ENCODE measurements at places on chromosomes 7 and 10.

DNA sequence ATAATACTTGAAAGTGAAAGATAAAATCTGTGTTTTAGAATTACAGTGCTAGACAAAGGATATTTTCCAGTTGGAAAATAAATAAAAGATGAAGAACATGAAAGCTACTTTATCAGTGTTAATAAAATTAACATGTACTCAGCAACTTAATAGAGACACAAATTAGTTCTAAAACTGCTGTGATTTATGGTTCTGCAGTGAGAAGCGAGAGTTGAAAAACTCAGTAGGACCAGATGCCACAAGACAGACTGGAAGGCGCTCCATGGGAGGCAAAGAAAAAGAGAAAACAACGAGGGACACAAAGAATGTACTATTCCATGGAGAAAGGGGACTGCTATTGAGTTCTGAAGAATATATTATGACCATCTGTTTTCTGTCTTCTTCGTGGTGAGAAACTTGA, 590.4 kb downstream of the PHTF2 start:
- no peak for DNase-seq

GRCh38 chr10:81303656-81304055, 571.3 kb upstream of the NRG3 start:
- no peak for DNase-seq

DNA sequence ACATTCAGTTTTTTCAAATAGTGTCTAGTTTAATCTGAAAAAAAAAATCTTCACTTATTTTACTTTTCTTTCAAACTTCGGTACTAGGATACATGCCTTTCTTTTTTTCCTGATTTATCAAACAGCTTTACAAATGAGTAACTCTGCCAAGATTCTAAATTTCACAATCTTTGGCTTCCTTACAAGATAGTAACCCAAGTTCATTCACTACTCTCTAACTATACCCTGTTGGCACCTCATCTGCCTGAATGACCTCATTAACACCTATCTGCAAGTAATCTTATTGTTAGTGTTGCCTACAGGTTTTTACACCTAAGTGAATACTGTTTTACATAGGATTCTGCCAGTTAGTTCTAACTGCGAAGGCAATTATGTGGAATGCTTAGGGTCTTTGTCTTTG, 159.8 kb downstream of the FOXP2 start:
- DNase-seq = no peak

DNA sequence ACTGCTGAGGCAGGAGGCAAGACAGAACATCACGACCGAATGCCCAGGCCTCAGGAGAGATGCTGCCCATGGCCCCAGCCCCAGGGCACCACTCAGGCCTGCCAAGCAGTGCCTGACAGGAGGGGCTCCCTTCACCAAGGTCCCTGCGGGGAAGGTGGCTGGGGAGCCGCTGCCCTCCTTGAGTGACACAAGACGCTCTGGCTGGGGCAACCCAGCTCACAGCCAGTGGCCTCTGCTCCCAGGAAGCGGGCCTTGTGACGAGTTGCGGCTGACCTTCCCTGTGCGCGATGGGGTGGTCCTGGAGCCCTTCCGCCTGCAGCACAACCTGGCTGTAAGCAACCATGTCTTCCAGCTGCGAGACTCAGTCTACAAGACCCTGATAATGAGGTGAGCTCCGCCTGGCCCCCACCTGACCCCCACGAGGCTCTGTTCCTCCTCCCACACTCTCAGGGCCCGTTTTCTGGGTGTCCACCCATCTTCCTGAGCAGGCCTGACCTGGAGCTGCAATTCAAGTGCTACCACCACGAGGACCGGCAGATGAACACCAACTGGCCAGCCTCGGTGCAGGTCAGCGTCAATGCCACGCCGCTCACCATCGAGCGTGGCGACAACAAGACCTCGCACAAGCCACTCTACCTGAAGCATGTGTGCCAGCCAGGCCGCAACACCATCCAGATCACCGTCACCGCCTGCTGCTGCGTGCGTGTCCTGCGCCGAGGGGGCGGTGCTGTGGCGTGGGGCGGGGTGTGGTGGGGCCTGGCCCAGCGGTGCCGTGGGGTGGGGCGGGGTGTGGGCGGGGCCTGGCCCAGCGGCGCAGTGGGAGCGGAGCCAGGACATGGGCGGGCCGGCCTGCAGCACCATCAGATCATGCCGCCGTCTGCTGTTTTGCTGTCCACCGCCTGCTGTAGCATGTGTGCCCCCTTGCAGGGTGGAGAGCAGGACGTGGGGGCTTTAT, 12.8 kb downstream of the ZMIZ2 start:
- no peak for DNase-seq

DNA sequence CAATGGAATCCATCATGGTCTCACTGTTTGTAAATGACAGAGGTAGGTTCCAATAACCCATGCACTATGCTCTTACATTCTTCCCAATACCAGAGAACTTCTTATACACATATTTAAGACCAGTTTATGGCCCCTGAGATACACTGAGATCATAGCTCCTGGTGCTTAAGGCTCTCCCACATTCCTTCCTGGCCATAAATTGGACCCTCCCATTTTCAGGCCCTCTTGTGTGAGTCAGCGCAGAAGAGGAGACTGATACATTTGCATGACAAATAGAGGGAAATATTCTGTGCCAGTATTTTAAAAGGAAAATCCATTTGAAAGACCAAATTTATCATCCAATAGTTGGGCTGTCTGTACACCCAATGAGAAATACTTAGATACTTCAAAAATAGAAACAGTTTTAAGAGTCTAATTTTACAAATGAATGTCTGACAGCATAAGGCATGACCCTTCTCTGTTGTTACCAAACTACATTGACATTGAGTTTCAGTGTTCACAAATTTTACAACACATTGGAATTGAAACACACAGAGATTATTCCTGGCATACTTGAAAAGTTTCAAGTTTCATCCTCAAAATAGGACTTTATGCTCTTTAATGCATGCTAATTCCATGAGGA, 35.3 kb downstream of the SLC16A9 start:
- no peak for DNase-seq

DNA sequence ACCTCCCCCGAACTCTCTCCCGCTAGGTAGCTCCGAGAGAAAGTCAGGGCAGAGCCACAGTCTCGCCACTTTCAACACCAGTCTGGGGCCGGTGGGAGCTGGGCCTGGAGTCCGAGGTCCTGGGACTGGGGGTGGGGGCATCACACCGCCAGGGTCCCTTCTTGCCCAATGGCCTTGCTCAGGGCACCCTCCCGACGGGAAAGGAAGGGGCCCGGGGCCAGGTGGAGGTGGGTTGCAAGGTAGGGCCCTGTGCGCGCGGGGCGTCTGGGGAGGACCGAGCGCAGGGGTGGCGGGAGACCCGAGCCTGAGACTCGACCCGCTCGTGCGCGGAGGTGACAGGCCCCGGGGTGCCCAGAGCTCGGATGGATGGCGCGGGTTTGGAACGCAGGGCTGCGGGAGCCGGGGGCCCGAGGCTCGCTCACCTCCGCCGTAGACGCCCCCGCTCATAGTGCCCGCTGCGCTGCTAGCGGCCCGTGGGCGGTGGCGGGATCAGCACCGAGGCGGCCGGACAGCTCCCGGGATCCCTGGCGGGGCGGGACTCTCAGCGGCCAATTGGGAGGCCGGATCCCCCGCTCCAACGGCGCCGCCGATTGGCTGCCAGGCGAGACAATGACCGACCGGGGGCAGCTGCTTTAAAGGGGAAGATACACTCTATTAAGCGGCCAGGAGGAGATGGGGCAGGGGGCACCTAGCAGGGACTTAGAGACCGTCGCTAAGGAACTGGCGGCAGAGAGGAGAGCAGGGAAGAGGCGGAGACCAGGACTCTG, at the start of gene ACTL6B:
TSS of gene ACTL6B (minus strand) at position 541 of the 767 bp plus-strand sequence. CDS start at position 447, 94 bp downstream.
- peak; percentile 45 for DNase-seq

GRCh38 chr7:134355004-134355525, 38.3 kb upstream of the SLC35B4 start:
- no peak for DNase-seq

GRCh38 chr10:91628383-91628782, 4.5 kb downstream of the PPP1R3C start:
- no peak for DNase-seq

GRCh38 chr10:49178489-49179471, 9.4 kb downstream of the TMEM273 start:
- no peak for DNase-seq

GRCh38 chr10:122703483-122704448, 4.1 kb upstream of the C10orf120 start:
- peak; percentile 42 for DNase-seq

DNA sequence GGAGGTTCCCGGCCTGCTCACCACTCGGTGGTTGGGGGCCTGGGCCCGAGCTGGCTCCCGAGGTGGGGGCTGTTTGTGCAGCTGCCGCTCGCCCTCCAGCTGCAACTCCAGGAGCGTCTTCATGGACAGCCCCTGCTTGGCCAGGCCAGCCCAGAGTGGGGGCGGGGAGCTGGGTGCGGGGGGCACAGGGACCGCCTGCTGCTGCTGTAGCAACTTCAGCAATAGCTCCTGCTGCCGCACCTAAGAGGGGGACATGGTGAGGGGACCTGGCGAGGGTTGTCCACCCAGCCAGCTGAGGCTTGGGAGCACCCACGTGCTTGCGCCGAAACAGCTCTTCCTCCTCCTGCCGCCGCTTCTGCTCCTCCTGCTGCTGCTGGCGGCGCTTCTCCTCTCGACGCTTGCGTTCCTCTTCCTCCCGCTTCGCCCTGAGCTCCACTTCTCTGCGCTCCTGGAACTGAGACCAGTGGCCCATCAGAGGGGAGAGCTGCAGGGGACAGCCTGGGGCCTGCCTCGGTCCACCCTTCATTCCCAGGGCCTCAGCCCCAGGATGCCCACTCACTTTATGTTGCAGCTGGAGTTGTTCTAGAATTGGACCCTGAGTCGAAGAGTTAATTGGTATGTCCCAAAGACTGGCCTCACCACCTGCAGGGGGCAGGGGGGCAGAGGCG, 9.6 kb downstream of the GNB2 start:
- no peak for DNase-seq

- no peak for DNase-seq
These were observed 1.8 kb downstream of the ZMYND11 start for GRCh38 chr10:137031-137430.

- DNase-seq = no peak
These were observed 136.6 kb downstream of the ARHGAP22 start for GRCh38 chr10:48468130-48468790.

- DNase-seq = no peak
These were observed 24.6 kb upstream of the DDX50 start for GRCh38 chr10:68876246-68877138.

DNA sequence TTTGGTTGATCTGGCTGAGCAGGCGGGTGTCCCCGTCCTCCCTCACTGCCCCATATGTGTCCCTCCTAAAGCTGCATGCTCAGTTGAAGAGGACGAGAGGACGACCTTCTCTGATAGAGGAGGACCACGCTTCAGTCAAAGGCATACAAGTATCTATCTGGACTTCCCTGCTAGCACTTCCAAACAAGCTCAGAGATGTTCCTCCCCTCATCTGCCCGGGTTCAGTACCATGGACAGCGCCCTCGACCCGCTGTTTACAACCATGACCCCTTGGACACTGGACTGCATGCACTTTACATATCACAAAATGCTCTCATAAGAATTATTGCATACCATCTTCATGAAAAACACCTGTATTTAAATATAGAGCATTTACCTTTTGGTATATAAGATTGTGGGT, 26.9 kb upstream of the TRIM56 start:
- peak; percentile 10 for DNase-seq

- DNase-seq = no peak
These were observed 316.2 kb downstream of the POM121L12 start for GRCh38 chr7:53351681-53352080.

DNA sequence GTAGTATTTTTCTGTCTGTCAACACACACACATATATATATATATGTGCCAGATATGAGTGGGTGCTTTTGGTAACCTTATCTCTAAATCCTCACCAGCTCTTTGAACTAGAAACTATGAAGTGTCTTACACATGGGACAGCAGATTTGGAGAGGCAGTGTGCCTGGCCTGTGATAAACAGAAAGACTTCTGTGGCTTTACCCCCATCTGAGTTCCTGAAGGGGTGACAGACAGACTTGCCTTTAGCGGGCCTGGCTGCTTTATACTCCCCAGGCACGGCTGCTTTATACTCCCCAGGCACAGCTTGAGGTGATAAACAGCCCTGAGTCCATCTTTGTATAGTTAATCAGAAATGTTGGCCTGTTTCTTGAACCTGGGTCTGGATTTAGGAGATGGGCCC, 5.6 kb downstream of the BAG3 start:
- DNase-seq = no peak

DNA sequence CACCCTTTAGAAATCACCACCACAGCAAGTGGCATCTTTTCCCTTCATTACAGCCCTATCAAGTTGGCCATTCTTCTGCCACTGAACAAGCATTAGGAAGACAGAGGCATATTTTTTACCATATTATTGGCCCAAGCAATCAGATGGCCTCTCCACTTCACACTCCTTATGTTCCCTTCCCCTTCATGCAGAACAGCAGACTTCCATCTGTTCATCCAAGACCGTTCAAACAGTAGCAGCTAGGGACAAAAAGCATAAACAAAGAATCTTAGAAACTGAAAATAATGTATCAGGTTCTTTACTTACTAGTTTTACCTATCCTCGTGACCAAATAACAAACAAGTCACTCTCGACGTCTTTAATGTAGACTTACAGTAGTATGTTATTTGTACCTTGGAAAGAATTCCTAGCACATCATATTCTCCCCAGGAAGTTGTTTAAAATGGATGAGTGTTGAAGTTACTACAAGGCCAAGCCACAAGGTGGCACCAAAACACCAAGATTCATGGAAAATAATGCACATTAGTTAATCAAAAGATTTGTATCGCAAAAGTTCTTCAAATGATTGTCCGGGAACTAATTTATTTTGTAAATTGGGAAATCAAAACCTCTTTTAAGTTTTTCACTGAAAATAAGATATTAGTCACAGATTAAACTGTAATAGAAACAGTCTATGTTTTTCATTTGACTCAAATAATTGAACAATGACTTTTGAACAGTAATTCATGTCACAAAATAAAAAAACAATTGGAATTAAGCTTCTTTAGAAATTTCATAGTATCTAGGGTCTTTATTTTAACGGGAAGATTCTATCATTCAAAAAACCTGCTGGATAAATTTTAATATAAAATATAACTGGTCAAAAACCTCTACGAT, 112.1 kb downstream of the VPS41 start:
- DNase-seq = peak; percentile 22

- DNase-seq = peak; percentile 95
These were observed 60.8 kb upstream of the NAMPT start for GRCh38 chr7:106345421-106346166.

- no peak for DNase-seq
These were observed 13.6 kb downstream of the SPOCK2 start for GRCh38 chr10:72074574-72075375.

DNA sequence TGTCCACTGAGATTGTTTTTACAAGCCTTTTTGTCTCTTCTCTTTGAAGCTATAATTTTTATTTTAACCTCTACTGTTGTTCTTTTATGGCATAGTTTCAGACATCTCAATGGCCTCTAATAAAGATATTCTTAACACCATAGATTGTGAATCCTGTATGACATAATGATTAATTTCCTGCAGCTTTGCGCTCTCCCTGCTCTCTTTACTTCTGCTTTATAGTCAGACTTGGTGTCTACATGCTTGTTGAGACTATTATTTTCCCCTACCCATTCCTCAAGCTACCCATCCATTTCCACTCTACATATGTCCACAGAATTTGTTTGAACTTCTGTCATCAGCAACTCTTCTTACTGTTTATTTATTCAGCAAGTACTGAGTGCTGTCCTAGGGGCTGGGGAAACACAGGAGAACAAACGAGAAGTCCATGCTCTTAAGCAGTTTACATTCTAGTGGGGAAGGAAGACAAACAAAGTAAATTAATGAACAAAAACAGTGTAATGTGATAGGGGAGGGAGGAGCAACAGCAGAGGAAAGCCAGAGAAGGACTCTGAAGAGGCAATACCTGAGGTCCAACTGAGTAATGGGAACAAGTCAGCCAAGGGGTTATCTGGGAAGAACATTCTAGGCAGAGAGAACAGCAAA, 110.1 kb downstream of the CDK14 start:
- no peak for DNase-seq
